Activated CD4-positive, alpha-beta T cell treated with anti-CD3 and anti-CD28 coated beads for 24 hours (primary cell): ENCODE measurements at places on chromosomes 5 and 9.
A peak's percentile ranks its signal among the peaks of the same experiment; 100 is the strongest.

DNA sequence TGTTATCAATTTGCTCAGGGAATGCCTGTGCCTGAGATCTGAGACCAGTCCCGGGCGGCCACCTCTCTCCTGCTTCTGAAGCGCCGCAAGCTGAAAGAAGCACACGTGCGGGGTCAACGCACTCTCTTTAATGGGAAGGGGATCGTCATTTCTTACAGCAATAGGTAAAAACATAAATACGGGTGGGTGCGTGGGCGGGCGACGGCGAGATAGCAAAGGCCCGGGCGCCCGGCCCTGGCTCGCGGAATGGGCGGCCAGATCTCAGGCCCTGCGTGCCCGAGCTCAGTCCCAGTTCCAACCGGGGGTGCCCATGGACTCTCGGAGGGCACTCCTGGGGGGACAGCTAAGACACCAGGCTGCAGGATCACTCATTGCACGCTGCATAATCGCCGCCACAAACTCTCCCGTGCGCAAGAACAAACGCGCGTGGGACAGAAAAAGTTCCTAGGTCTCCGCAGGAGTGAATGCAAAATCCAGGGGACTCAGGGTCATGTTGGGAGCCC lies 3.0 kb downstream of the NKX2-5 start:
- no peak for DNase-seq

- DNase-seq: peak; percentile 1
These were observed 122.0 kb downstream of the DRD1 start for GRCh38 chr5:175321927-175322532.

DNA sequence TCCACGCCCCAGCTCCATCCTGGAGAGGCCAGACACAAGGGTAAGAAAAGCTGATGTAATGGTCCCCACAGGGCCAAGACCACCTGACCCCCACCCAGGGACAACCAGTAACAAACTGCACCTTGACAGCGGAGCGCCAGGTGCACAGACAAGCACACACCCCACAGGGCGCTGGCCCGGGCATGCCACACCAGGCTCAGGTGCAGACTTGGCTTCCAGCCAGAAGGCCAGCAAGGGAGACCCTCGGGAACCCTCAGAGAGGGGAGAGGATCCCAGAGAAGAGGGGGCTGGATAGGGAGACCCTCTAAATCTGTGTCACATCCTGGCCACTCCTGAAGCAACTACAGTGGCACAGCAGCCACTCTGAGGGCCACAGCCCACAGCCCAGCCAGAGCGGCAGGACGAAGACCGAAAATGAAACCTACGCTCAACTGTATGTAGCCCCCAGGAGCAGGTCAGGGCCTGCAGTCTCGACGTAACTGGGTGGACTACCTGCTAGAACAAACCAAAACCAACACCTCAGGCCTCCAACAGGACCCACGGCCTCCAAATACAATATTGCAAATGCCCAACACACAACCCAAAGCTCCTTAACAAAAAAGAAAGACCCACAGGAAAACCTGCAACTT lies 18.5 kb downstream of the CAMSAP1 start:
- DNase-seq: no peak

GRCh38 chr9:119839888-119840287 lies 470.7 kb upstream of the BRINP1 start:
- no peak for DNase-seq

GRCh38 chr9:78371981-78372380 lies 75.1 kb downstream of the PSAT1 start:
- no peak for DNase-seq
